ENCODE measurements at places on chromosomes 1 and 21. TPM values are rescaled to one million over a fixed set of nuclear protein-coding genes. Genes with fewer than 3 reads are reported as not detected.

AMY1B gene
- total RNA-seq = not detected

CACNA1S gene
- total RNA-seq = not detected

DNA sequence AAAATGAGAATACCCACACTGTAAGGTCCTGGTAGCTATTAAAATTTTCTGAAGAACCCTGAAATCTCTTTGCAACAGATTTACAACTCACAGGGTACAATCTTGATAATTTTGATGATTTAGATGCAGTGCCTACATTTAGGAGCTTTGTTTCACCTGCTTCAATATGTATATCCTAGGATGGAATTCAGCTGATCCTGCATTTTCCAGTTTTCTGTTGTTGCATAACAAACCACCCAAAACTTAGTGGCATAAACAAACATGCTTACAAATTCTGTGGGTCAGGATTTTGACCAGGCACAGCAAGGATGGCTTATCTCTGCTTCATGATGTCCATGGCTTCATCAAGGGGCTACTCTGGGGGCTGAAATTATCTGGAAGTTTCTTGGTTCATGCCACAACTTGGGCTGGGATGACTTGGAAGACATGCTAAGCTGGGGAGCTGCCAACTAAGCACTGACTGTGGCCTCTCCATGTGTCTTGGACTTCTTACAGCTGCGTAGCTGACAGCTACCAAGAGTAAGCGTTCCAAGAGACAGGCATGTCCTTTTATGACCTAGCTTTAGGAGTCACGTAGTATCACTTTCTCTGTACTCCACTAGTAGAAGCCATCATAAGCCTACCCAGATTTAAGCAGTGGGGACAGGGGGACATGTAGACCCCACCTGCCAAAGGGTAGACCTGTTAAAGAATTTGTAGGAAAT lies 108.5 kb downstream of the CACHD1 start:
- DNase-seq = no peak

DNA sequence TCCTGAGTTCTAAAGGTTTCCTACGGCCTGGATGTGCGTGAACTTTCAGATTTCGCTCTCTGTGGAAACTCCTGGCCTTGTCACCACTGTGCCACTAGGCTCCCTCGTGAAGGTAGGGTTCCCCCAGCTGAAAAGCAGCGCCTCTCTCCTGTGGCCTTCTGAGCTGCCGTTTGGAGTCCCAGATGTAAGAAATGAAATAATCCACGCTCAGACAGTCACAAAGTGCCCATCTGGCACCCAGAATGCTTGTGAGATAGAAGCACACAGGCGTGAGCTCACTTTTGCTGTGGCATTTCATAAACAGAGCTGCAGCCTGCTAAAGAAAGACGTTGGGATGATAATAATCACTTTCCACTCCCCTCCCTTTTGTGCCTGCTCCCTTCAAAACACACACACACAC lies 65.8 kb downstream of the LMO4 start:
- no peak for DNase-seq

GRCh38 chr1:11245904-11246719 lies 16.2 kb downstream of the MTOR start:
- DNase-seq = no peak

Data from H4 (cell line).